ENCODE measurements at places on chromosomes 5 and 9. TPM values are rescaled to one million over a fixed set of nuclear protein-coding genes. Genes with fewer than 3 reads are reported as not detected.

GRCh38 chr9:127446713-127447415, 4.3 kb downstream of the RPL12 start:
- no peak overlapping the region for H3K27ac ChIP-seq
- H3K4me3 ChIP-seq: peak overlapping the region; percentile 99
- peaks cover 2% of the 10 kb centered on the region for H3K27me3 ChIP-seq
- H3K36me3 ChIP-seq: peaks cover 78% of the 10 kb centered on the region

DNA sequence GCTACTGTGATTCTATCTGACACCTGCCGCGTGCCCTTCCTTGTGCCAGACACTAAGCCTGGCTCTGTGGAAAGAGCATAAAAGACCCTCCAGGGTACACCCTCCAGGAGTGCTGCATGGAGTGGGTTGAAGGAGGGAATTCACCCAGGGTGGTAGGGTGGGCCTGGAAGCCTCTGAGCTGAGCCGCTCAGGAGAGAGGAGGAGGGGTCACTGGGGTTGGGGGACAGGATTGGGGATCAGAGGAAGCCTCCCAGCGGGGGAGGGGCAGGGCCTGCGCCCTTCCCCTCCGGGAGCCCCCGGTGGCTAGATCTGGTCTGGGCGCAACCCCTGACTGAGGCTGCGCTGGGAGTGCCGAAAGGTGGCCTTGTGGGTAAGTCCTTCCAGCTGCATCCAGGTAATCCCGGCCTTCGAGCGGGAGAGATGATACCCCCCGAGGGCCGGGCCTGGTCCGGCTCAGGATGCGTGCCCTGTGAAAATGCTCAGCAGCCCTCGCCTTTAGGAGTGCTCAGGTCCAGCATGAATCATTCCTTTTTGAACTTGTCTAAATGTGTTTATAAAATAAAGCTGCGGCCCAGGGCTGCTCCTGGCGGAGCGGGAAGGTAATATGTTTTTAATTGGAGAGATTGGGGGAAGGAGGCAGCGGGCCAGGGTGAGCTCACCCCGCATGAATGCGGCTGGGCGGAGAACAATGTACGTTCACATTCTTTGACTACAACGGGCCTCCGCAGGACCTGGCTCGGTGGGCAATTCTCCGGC, 118.1 kb upstream of the SMIM23 start:
- H3K27me3 ChIP-seq: no peaks in the 10 kb centered on the region
- H3K4me1 ChIP-seq: peaks cover 7% of the 10 kb centered on the region
- H3K27ac ChIP-seq: peak overlapping the region; percentile 65
- no peaks in the 10 kb centered on the region for H3K36me3 ChIP-seq

- peaks cover 5% of the 10 kb centered on the region for H3K4me1 ChIP-seq
- no peak for DNase-seq
- no peaks in the 10 kb centered on the region for H3K36me3 ChIP-seq
Measured at GRCh38 chr9:85156652-85157051, 487.1 kb downstream of the NTRK2 start.

- no peak for DNase-seq
- peak overlapping the region; percentile 75 for H3K27ac ChIP-seq
- H3K4me3 ChIP-seq: no peak overlapping the region
- H3K4me1 ChIP-seq: peaks cover 19% of the 10 kb centered on the region
- no peaks in the 10 kb centered on the region for H3K27me3 ChIP-seq
Measured at GRCh38 chr5:72237415-72237814, 82.6 kb downstream of the MRPS27 start.

GRCh38 chr5:124745007-124745927, 1.2 kb downstream of the ZNF608 start:
- H3K36me3 ChIP-seq: peaks cover 3% of the 10 kb centered on the region
- H3K4me1 ChIP-seq: peaks cover 19% of the 10 kb centered on the region
- no peak overlapping the region for H3K27ac ChIP-seq

IFNK gene
- not detected for total RNA-seq

CWC27 gene
- 29.4 TPM for total RNA-seq

GPR150 gene
- total RNA-seq: not detected

PLCXD3 gene
- total RNA-seq: 0.07 TPM

TNFSF8 gene
- total RNA-seq: not detected

RFX3 gene
- total RNA-seq: 43.6 TPM
